ENCODE measurements at places on chromosomes 3 and 15.

GRCh38 chr3:65485826-65486469, 552.8 kb downstream of the MAGI1 start:
- no peak overlapping the region for H3K4me3 ChIP-seq
- no peak overlapping the region for H3K27ac ChIP-seq
- no peaks in the 10 kb centered on the region for H3K36me3 ChIP-seq
- no peak for DNase-seq
- no peaks in the 10 kb centered on the region for H3K27me3 ChIP-seq

- H3K27me3 ChIP-seq: peaks cover 9% of the 10 kb centered on the region
- peak overlapping the region; percentile 47 for H3K27ac ChIP-seq
- DNase-seq: peak; percentile 13
- peaks cover 28% of the 10 kb centered on the region for H3K4me1 ChIP-seq
- no peaks in the 10 kb centered on the region for H3K36me3 ChIP-seq
These were observed 62.7 kb upstream of the TFRC start for GRCh38 chr3:196144383-196145105.

GRCh38 chr3:160739079-160739478, 17.0 kb upstream of the PPM1L start:
- no peaks in the 10 kb centered on the region for H3K36me3 ChIP-seq
- DNase-seq: no peak
- H3K4me3 ChIP-seq: no peak overlapping the region
- no peak overlapping the region for H3K27ac ChIP-seq
- no peaks in the 10 kb centered on the region for H3K4me1 ChIP-seq

GRCh38 chr3:56839784-56840715, 38.3 kb upstream of the ARHGEF3 start:
- no peaks in the 10 kb centered on the region for H3K36me3 ChIP-seq
- peaks cover 5% of the 10 kb centered on the region for H3K4me1 ChIP-seq
- no peak overlapping the region for H3K4me3 ChIP-seq
- H3K27ac ChIP-seq: no peak overlapping the region

DNA sequence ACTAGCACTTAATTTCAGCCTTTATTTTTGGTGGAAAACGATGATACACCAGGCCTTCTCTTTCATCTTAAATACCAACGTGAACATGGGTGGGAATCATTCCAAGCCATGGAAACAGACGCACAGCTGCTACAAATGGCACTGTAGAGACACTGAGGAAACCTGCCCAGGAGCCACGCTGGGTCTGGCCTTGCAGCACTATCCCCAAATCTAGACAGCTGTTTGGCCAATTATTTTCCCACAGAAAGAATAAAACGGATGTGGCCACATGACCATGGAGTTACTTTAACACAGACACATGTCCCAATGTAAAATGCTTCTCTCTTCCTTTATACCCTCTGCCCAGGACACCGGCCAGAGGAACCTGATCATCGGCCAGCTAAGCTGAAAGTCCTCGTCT, 83.6 kb upstream of the OCA2 start:
- no peak for DNase-seq
- peaks cover 26% of the 10 kb centered on the region for H3K36me3 ChIP-seq
- H3K27ac ChIP-seq: no peak overlapping the region
- H3K4me1 ChIP-seq: no peaks in the 10 kb centered on the region
- no peak overlapping the region for H3K4me3 ChIP-seq

DNA sequence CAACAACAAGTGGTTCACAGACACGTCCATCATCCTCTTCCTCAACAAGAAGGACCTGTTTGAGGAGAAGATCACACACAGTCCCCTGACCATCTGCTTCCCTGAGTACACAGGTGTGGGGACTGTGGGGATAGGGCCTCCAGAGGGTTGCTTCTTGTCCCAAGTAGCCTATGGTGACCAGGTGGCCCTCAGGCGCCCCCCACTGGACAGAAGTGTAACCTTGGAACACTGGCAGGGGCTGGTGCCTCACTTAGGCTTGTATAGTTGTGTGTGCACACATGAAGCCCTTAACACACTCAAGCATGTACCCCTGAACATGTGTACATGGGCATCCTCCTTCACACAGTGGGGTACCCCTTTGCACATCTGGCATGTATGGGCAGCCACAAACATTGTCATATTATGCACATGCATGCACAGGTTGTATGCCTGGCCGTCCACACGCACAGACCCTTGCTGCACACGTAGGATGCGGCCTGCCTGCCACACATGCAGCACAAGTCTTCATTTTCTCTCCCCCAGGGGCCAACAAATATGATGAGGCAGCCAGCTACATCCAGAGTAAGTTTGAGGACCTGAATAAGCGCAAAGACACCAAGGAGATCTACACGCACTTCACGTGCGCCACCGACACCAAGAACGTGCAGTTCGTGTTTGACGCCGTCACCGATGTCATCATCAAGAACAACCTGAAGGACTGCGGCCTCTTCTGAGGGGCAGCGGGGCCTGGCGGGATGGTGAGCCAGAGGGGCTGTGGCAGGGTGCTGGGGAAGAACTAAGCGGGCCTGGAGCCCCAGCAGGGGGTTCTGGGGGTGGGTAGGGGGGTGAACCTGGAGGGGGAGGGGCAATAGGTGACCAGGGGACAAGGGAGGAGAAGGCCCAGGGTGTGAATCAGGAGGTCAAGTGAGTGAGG, 11.7 kb upstream of the SEMA3B start:
- no peaks in the 10 kb centered on the region for H3K27me3 ChIP-seq
- peak; percentile 42 for DNase-seq
- no peak overlapping the region for H3K4me3 ChIP-seq
- H3K36me3 ChIP-seq: peaks cover 64% of the 10 kb centered on the region
- no peak overlapping the region for H3K27ac ChIP-seq

DNA sequence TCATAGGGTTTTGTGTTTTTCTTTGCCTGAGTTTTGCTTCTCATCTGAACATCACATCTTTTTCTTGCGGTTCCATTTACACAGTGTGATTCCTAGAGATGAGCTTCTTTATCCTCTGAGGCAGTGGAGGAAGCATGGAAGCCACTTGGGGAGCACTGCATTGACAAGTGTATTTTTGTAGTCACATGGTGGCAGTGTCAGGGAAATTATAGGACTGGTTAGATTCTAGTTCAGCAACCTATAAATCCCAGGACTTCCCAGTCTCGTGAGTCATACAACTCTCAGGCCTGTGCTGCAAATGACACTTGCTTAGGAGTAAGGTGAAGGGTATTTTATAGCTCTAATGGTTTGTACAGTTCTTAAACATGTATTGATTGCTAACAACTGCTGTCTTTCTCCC, 58.4 kb downstream of the RBM6 start:
- no peak for DNase-seq
- no peaks in the 10 kb centered on the region for H3K4me1 ChIP-seq
- H3K27me3 ChIP-seq: no peaks in the 10 kb centered on the region
- H3K4me3 ChIP-seq: no peak overlapping the region
- peaks cover 31% of the 10 kb centered on the region for H3K36me3 ChIP-seq

All from T-cell (primary cell).